CD4-positive, alpha-beta T cell treated with Interleukin-1 beta for 1 hour (primary cell): ENCODE measurements at places on chromosomes 7 and 10.

GRCh38 chr7:4073750-4074149 is 608.3 kb upstream of the FOXK1 start:
- DNase-seq: no peak

DNA sequence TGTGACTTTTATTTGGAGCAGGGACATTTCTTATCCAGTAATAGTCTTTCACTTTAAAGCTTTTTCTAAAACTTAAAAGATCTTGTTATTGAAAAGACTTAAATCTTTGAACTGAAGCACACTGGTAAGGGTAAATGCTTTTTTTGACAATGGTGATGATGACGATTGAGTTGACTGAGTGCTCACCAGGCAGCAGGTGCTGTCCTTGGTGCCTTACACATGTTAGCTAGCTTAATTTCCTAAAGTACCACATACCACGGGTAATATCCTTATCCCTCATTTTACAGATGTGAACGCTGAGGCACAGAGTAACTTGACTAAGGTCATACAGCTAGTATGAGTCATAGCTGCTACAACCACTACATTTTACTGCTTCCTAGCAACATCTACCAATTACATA is 200.0 kb downstream of the XPNPEP1 start:
- DNase-seq: no peak

- DNase-seq: no peak
These were observed 2.0 kb upstream of the GTPBP4 start for GRCh38 chr10:986137-986825.

- DNase-seq: no peak
These were observed 1059.8 kb downstream of the LRMDA start for GRCh38 chr10:76491216-76491615.

DNA sequence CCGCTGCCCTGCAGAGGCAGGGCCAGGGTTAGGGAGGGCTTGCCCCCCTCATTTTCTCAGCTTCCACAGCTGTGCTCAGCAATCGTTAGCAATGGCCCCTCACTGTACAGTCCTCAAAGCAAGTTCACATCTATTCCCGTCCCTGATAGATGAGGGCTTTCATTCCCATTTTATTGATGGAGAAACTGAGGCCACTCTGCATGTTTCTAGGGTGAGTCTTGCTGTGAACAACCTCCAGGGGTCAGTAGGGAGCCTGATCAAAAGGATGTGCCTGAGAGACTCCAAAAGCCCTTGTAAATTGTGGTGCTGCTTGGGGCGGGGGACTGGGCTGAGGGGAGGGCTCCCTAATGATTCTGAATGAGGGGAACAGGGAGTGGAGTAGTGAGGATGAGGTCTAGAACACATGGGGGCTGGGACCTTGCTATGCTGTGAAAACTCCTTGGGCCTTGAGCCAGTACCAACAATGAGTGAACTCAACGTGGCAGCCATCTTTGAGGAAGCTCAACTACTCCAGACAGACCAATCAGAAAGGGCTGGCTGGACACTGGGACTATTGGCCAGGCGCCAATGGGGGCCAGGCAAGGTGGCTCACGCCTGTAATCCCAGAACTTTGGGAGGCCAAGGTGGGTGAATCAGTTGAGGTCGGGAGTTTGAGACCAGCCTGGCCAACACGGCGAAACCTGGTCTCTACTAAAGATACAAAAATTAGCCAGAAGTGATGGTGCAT is 6.7 kb upstream of the GRIFIN start:
- DNase-seq: no peak

DNA sequence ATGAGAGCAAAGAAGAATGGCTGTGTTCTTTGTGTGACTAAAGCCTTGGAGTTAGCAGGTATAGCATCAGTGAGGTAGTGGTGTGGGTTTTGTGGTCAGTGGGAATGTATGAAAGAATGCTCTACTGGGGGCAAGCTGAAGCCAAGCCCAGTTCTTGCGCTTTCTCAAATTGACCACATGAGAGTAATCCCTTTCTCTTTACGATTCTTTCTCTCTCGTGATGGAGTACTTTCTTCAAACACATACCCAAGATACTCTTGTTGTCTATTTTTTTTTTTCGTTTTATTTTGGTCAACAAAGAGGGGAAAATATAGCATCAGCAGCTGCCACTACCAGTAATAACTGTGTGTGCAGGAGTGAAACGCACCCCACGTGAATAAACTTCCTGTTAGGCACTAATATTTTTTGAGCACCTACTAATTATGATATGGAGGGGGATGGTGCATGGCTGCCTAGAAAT is 8.4 kb upstream of the PANK1 start:
- DNase-seq: no peak

DNA sequence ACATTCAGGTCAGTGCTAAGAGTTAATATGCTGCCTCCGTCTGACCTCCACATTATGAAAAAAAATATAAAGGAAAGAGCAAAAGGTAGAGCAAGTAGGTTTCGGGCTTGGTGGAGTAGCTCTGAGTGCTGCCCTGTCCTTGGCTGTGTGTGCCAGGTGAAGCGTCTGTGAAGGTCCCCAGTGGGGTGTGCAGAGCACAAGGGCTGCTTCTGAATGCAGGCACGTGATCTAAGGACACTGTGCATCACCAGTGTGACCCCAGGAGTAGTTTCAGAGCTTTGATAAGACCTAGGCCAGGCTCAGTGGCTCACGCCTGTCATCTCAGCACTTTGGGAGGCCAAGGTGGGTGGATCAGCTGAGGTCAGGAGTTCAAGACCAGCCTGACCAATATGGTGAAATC is 36.0 kb downstream of the KLF6 start:
- DNase-seq: no peak

- DNase-seq: no peak
These were observed 183.7 kb upstream of the ANK3 start for GRCh38 chr10:60573336-60573735.

DNA sequence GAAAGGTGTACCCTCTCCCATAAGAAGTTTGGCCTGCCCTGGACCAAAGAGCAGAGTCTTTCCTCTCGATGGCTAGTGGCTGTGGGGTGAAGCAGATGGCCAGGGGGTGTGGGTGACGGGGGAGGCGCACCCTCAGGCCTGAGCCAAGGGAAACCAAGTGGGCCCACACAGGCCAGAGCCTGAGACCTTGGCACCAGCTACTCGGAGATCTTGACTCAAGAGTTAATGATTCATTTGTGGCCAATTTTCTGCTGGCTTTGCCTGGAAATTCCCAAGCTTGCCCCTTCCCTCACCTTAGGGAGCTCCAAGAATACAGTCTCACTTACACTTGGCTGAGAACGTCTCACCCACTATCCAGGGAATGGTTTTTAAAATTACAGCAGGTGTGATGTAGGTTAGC is 42.7 kb downstream of the ZMIZ1 start:
- DNase-seq: no peak

DNA sequence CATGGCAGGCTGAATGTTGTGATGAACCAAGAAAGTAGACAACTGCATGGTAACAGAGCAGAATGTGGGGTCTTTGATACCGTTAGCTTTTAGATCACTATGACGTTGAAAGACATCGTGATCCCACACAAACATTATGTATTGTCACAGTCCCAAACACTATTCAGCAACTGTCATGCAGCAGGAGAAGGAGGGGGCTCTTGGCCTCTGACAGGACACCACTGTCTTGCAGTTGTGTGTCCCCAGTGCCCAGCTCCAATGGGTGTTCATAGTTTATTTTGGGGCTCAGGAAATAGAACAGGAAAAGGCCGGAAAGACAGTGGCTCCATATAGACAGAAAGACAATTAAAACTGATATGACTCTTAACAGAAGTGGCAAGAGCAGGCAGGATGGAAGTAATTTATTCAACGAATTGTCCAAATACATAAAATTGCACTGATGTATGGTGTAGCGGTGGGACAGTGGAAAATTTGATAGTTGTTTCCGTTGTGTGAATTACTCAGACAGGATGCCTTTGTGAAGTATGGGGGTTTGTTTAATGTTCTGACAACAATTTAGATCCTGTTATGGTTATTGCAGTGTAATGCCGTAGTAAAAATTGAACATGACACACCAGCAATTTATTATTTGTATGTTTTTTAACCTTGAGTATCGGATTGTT is 292.0 kb downstream of the LRMDA start:
- no peak for DNase-seq

DNA sequence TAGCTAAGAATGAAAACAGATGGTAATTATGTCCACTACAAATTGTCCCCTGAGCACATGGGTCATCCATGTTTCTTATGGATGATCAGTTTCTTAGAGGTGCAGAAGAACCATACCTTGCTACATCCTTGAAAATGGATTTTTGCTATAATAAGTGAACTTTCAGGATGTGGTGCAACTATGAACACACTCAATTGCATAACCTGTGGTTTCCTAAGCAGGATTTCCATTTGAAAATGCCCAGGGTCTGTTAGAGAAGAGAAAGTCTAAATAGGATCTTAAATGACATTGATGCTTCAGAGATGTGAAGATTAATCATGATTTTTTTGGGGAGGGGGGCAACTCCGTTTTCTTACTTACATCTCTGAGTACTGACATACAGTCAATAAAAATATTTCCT is 39.6 kb upstream of the CACNB2 start:
- no peak for DNase-seq

DNA sequence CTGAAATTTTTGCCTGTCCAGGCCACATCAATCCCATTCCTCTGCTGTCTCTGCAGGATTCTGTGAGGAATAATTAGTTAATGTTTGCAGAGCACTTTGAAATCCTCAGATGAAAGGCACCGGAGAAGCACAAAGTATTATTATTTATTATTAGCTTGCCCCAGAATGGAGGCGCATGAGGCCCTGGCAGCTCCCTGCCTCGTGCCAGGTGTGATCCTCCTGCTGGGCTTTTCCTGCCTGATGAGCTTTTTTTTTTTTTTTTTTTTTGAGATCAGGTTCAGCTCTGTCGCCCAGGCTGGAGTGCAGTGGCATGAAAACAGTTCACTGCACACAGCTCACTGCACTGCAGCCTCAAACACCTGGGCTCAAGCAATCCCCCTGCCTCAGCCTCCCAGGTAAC is 65.2 kb downstream of the TCF7L2 start:
- DNase-seq: no peak

DNA sequence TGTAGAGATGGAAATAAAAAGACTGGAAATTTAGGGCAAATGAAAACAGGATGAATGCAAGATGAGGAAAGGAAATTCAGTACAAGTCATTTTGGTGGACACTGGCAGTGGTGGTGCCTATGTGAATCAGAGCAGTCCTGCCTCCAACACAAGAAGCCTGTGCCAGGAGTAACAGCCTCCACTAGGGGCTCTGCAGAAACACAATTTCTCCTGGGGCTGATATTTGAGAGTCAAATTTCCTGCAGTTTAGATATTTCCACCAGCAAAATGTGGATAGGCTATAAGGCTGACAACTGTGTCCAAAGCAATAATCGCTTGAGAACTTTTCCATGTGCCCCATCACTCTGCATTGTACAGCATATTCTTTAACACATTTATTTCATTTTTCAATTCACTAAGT is 4.7 kb upstream of the PLXDC2 start:
- DNase-seq: no peak

DNA sequence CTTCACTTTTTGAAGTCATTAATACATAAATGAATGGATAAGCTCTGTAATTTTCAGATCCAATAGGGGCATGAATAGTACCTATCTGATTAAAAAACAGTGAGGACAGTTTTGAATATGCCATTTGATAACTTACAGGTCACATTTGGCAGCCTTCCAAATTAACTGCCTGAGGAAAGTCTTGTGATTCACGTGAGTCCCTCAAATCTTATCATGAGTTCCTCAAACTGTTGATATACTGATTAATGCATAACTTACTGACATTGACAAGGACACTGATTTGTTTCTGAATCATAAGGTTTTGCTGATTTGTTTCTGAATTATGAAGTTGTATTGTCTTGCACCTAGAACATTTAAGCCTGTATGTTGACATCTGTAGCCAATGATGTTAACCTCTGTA is 55.1 kb downstream of the ANKMY2 start:
- DNase-seq: no peak

GRCh38 chr10:64075604-64076003 is 554.4 kb downstream of the REEP3 start:
- DNase-seq: no peak

- DNase-seq: no peak
These were observed 1570.6 kb upstream of the LRRTM3 start for GRCh38 chr10:65355141-65355680.

GRCh38 chr7:16758631-16759611 is 5.4 kb downstream of the TSPAN13 start:
- no peak for DNase-seq

DNA sequence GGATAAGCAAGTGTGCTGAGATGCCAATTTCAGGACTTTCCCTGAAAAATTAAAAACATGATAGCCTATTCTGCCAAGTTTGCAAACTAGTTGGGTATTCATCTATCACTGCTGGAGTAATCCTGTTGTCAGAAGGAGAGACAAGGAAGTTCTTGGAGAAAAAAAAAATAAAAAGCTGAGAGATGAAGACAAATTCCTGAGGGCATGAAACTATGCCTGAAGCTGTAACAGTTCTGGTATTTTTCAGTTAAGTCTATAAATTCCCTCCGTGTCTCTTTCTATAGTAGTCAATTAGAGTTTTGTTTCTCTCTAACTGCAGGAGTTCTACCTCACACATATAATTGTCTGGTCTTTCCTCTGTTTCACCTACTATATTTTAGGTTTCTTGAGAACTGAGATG is 95.7 kb downstream of the DGKB start:
- no peak for DNase-seq

GRCh38 chr7:27046854-27047549 is 48.8 kb downstream of the HOXA1 start:
- no peak for DNase-seq

DNA sequence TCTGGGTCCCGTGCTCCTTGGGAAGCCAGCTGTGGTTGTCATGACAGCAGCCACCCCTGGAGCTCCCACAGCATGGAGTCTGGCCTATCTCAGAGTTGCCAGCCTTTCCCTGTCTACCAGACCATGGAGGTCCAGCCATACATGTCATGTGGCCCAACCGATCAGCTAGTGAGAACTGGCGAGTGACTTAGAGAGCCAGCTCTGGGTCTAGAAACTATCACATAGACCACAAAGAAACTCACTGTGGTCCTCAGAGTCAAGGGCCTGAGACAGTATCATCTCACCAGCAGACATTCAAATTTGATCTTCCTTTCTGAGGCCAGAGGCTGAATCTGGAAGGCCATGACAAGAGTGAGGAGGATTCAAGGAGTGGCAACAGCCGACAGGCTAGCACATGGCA is 223.3 kb upstream of the GPR26 start:
- no peak for DNase-seq

DNA sequence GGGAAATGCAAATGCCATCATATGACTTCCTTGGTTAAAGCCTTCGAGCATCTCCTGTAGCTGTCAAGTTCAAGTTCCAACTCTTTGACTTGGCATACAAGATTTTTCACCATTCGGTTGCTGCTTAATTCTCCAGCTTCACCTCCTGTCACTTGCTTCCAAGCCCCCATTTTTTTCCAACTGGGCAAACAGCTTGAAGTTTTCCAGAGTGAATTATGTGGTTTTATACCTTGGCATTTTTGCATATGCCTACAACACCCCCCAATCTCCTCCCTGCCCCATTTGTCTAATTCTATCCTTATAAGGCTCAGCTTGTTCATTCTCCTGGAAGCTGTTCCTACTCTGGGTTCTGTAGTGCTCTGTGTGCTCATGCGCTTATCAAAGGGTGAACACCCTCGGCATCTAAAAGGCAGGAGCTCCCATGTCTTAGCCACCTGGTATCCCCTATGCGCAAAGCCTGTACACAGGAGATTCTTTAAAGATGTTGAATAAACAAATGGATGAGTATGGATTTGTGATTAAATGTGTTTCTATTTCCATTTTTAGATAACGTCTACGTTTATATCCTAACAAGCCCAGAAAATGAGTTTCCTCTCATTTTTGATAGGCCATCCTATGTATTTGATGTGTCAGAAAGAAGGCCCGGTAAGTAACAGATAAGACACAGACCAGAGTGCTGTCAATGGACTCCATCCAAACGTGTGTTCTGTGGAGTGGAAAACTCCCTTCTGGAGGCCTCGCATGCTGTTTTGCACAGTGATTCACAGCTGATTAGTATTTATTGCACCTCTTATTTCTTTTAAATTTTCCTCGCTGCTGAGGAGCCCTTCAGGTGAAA is 52.5 kb downstream of the CDHR3 start:
- no peak for DNase-seq
